Fibroblast of the aortic adventitia (primary cell): ENCODE measurements at places on chromosomes 5 and 9.
A peak's percentile ranks its signal among the peaks of the same experiment; 100 is the strongest.

GRCh38 chr5:63726496-63726895 is 235.7 kb downstream of the HTR1A start:
- DNase-seq, result no peak

DNA sequence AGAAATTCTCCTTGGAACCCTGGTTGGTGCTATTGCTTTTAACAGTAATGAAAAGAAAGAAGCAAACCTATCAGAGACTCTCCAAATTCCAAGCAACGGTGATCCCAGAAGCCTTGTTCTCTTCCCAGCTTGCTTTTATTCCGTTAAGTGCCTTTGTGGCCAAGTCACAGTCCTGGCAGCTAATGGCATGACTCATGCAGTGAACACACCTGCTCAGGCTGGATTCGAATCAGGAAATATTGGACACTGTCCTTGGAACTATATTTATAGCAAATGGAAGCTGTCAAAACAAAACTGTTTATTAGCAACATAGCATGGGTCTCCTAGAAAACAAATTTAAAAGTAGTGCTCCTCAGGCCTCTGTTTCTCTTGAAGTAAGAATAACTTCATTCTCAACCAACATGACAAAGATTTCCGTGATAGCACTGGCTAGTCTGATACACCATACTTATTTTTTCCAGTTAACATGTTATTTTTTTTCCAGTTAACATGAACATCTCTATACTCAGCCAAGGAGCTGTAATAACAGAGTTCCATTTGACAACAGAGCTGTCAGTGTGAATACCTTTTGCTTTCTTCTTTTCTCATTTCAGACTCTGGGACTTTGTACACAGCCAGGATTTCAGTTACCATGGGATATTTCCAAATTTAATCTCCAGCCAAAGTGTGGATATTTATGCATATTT is 502.4 kb downstream of the GADD45G start:
- peak; percentile 6 for DNase-seq

- peak; percentile 56 for DNase-seq
Observed at GRCh38 chr9:73093740-73094379, 57.8 kb upstream of the ANXA1 start.

DNA sequence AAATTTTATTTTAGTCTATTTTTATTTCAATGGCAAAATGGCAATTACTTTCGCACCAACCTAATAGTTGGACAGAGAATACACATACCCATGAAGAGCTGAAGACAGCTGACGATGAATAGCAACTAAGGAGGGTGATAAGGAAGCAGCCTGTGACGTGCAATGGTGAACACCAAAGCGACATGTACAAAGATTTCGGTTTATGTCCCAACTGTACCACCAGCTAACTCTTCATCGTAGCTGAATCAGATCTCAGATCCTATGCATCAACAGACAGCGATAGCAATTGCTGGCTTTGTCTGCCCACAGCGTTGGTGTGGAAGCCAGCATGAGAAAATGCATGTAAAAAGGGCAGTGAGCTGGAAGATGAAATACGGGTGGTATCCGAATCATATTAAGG is 130.6 kb upstream of the ANKH start:
- no peak for DNase-seq

DNA sequence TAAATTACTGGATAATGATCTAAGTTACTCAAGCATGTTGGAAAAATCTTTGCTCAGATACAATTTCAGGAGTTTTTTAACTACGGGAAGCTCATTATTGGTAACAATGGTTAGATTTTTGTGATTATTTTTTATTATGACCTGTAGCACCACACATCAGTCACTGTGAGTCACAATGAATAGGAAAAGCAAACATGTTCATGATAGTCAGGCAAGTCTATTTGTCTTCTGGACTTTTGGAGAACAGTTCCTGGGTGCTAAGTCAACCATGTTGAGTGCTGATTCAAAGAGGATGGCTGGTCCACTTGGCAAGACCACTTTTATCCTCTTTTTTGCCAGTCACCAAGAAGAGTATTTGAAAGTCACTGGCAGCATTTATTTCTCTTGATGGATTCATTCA is 403.2 kb downstream of the KIF4B start:
- DNase-seq, result no peak

- no peak for DNase-seq
Observed at GRCh38 chr9:130345897-130346385, 80.4 kb downstream of the HMCN2 start.

DNA sequence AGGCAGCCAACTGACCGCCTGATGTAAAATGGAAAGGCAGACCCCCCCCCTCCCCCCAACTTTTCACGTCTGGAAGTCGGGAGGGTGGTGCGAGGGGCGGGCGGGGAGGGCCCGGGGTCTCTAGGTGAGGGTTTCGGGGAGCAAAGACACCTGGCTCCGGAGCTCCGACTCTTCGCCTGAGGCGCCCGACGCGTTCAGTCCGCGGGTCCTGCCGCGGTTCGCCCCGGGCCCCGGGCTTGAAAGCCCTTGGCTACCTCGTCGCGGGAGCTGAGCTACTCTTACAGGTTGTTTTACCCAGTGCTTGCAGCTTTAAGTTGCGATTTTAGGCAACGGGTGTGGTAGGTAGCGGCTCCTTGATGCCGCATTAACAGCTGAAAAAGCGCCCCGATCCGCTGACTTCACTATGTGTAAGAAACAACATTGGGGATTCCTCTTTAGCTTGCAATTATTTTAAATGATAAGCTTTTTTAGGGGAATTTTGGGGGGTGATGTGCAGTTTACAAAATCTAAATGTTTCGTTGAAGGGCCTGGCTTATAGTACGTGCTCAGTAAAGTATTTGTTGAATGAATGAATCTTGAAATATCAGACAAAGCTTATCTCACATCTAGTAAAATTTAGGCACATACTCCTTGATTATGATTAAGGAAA is 722 bp downstream of the CDC42SE2 start:
- DNase-seq, result peak; percentile 36

GRCh38 chr9:135085830-135086546 is 1.5 kb upstream of the OLFM1 start:
- peak; percentile 60 for DNase-seq

DNA sequence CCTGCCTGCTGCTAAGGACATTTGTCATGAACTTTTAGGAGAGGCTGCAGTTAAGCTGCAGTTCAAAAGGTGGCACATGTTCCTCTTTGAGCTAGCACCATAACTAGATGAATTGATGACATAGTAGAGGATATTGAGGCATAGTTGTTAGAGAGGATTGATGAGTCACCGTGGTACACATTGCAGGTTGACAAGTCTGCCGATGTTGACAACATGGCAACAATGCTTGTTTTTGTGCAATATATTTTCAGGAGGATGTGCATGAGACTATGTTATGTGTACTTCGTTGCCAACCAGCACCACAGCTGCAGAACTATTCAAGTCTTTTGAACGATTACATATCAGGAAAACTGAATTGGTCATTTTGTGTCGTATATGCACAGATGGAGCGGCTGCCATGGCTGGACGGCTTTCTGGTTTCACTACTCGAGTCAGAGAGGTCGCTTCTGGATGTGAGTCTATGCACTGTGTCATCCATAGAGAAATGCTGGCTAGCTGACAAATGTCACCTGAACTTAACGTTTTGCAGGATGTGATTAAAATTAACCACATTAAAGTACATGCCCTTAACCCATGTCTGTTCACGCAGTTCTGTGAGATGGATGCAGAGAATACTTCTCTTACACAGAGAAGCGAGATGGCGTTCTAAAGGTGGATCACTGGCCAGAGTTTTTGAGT is 24.2 kb downstream of the ANP32B start:
- no peak for DNase-seq

DNA sequence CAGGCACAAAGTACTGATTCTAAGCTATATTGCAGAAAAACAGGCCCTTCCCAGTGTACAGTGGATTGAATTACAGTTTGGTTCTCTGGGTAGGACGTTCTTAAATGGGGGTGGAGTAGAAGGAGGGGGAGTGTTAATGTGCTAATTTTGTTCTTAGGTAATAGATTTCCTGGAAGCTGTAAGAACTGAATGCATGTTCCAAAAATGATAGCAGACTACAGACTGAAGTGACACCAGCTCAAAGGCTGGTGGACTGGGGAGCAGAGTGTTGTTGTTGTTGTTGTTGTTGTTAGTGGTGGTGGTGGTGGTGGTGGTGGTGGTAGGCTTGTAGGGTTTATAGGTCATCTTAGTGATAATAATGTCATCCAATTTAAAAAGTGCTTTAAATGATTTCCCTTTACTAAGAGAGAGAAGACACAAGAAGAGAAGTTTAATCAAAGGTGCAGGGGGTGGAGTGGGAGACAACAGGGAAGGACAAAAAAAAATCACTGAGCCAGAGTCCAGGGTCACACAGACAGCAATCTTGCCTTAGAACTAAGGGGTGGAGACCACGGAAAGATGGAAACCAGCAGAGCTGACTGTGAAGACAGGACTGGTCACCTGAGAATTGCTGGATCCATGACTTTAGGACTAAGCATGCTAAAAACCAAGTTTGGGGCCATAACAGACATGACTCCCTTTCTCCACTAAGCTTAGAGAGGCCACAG is 27.0 kb downstream of the TTLL11 start:
- DNase-seq, result no peak

GRCh38 chr5:116531635-116532034 is 43.0 kb downstream of the SEMA6A start:
- no peak for DNase-seq

- DNase-seq, result no peak
Observed at GRCh38 chr5:180233729-180234128, 24.7 kb upstream of the RASGEF1C start.

DNA sequence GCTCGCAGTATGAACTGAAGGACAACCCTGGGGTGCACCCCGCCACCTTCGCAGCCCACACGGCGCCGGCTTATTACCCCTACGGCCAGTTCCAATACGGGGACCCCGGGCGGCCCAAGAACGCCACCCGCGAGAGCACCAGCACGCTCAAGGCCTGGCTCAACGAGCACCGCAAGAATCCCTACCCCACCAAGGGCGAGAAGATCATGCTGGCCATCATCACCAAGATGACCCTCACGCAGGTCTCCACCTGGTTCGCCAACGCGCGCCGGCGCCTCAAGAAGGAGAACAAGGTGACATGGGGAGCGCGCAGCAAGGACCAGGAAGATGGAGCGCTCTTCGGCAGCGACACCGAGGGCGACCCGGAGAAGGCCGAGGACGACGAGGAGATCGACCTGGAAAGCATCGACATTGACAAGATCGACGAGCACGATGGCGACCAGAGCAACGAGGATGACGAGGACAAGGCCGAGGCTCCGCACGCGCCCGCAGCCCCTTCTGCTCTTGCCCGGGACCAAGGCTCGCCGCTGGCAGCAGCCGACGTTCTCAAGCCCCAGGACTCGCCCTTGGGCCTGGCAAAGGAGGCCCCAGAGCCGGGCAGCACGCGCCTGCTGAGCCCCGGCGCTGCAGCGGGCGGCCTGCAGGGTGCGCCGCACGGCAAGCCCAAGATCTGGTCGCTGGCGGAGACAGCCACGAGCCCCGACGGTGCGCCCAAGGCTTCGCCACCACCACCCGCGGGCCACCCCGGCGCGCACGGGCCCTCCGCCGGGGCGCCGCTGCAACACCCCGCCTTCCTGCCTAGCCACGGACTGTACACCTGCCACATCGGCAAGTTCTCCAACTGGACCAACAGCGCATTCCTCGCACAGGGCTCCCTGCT is 3.8 kb downstream of the IRX1 start:
- no peak for DNase-seq

- DNase-seq, result no peak
Observed at GRCh38 chr9:114001794-114002261, 76.3 kb downstream of the AMBP start.

DNA sequence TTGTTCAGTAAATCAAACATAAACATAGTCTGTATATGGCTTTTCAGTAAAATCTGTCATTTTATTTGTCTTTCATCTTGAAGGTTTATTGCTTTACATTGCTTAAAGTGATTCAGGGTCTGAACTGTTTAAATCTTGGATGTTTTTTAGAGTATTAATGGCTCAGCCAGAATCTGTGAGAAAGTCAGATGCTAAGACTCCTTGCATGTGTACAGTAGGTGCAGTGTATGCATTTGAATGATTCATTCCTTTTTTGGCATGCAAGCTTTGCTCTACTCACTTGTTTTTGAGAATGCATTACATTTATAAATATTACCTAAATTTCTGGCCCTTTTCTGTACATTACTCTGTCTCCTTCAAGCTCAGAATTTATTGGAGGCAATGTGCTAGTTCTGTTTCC is 271.0 kb upstream of the RIOK2 start:
- DNase-seq, result no peak

GRCh38 chr9:72497447-72498046 is 23.9 kb upstream of the TMC1 start:
- DNase-seq, result no peak

DNA sequence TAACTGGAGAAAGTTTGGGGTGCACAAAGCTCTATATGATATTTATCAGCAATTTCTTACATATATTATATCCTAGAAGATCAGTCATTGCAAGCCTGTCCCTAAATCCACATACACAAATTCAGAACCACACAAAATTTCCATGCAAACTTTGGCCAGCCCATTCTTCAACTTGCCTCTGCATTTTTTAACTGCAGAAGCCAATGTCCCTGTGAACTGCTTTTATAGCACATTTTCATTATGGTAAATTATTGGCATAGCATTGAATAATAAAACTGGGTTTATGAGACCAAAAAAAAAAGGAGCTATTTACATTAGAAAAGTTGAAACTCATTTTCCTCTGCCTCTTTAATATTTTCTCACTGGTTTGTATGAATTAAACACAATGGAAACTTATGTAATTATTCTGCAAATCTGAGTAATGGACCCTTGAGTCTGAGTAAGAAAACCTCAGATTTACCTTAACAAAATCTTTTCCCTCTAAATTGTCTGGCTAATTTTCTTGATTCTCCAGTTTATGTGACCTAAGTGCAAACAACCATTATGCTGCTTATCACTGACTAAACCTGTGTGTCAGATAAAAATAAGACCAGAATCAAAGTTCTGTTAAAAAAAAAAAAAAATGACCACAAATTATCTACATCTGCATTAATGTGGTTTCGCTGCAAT is 398.9 kb downstream of the EFNA5 start:
- no peak for DNase-seq

DNA sequence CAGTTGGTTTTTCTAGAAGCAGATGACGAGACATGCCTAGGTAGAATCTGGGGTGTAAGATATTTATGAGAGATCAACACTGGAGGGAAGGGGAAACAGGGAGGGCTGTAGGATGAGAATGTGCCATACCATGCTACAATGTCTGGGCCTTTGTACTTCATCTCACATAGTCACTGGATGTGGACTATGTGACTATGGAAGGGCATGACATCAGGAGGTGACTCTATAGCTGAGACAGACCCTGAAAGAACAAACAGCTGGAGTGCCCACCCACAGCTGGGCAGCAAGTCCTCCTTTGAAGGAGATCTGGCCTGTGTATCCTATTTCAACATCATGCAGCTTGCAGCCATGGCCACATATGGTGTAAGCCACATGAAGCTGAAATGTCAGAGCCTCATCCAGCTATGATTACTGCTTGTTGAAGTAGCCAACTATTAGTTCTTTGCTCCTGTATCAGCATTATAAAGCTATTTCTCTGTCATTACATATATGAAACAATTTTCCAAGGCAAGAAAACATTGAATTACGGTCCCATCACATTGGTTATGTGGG is 46.2 kb upstream of the KIF2A start:
- DNase-seq, result no peak
